RPMI8226 (cell line): ENCODE measurements at places on chromosomes 5 and 9.

GRCh38 chr5:77877516-77878355, 101.6 kb upstream of the TBCA start:
- DNase-seq = no peak

- no peak for DNase-seq
These were observed 241.7 kb downstream of the PIK3R1 start for GRCh38 chr5:68457285-68457684.

GRCh38 chr5:107937651-107938355, 267.1 kb upstream of the EFNA5 start:
- DNase-seq = no peak

DNA sequence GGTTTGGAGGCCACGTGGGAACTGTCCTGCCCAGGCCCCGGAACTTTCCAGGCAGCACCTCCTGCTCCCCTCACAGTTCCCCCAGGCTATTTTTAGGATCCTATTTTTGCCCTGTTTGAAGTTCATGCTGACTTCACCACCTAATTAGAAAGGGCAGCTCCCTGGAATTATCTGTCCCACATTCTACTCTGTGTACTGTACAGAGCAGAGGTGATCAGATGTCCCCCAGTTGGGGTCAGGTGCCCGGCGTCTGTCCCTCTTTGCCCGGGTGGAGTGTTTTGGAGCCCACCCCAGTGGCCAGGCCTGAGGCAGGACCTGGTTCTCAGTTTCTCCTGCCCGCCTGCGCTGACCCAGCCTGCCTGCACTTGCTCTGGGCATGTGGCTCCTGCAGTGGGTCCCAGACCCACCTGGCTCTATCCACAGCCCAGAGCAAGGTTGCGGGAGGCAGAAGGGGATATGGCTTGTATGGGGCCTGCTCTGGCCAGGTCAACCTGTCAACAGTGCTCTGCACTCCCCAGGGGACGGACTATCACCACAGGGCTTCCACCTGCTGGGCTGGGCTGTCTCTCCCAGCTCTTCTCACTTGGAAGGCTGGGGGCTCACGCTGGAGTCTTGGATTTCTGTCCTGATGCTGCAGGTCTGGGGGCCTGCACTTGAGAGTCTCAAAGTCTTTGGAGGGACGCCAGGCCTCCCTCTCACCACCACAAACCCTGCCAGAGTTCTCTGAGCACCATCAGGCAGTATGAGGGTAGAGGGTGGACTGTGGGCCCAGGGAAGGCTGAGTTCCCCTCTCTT, 268.3 kb downstream of the GADD45G start:
- DNase-seq = no peak

DNA sequence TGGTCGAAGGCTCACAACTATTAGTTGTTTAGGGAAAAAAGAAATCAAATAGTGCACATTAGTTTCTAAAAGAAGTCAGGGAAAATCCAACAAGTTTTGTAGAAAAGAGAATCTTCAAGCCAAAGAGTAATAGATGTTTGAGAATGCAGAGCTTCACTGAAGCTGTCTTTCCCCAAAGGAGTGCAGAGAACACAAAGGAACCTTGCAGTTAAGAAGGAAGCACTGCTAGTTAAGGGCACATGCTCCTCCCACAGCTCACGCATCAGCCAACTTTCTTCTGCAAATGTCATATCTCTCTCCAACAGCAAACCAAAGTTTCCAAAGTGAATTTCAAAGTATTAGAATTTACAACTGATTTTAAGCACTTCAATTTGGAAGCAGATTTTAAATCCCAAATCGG, 116.4 kb upstream of the FST start:
- no peak for DNase-seq

DNA sequence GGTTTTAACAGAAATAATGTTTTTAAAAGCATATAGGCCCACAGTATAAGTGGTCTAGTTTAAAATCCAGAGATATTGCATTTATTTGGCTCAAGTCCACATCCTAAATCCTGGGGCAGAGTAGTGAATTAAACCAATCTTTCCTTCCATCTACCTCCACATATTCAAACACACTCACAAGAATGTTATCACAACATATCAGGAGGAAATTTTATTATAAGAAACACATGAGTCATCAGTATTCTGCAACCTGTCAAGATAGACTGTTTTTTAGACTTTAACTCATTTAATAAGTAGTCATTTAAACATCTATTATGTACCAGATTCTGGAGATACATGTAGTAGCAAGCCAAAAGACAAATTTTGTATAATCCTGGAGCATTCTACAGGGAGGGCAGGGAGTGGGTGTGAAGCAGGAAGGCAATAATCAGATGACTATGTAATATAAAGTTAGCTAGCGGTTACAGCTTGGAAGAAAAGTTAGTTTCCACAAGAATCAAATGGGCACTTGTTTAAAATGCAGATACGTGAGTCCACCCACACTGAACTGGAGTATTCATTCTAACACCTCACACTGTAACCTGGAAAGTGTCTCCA, 187.3 kb upstream of the PIK3R1 start:
- no peak for DNase-seq

GRCh38 chr9:121816845-121817450, 165.5 kb downstream of the DAB2IP start:
- no peak for DNase-seq

DNA sequence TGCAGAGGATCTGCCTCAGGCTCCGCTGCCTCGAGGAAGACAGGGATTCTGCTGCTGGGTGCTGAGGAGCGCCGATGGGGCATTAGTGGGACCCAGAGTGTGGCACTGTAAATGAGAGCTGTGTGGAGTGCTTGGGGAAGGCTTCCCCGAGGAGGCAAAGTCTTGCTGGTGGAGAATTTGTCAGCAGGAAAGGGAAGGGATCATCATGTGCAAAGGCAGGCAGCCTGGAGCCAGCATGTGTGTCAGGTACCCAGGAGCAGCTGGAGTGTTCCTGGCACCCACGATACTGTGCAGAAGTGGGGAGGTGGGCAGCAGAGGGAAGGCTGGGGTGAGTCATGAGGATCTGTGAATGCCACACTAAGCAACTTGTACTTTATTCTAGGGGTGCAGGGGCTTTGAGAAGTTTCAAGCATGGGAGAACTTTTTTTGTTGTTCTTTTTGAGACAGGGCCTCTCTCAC, 12.3 kb downstream of the B4GALT7 start:
- no peak for DNase-seq

GRCh38 chr5:187617-188451, 3.5 kb upstream of the LRRC14B start:
- no peak for DNase-seq

DNA sequence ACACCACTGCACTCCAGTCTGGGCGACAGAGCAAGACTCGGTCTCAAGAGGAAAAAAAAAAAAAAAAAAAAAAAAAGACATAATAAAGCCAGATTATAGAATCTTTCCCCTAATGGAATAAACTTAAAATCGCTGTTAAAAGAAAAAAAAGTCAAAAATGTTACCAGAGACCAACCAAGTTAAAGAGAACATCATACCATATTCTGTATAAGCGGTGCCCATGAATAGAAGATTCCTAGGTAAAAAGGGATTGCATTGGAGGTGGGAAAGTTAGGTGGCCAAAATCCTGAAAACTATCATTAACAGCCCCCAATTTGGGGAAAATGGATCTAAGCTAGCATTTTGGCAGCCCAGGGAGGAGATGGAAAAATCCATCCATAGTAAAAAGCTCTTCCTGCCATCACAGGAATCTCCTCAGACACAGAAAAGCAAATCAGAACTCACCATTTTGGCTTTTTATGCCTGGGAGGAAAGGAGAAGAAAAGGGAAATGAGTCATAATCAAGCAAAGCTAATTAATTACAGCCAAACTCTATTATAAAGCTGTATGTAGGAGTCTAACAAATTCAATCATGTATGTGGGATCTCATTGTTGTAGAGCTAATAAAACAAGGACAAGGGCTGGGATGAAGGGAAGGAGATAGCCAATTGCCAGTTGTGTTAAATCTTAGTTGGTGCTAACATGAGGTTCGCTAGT, 363.8 kb downstream of the ARL15 start:
- DNase-seq = no peak

- no peak for DNase-seq
These were observed 35.1 kb downstream of the FAM81B start for GRCh38 chr5:95426227-95426626.

DNA sequence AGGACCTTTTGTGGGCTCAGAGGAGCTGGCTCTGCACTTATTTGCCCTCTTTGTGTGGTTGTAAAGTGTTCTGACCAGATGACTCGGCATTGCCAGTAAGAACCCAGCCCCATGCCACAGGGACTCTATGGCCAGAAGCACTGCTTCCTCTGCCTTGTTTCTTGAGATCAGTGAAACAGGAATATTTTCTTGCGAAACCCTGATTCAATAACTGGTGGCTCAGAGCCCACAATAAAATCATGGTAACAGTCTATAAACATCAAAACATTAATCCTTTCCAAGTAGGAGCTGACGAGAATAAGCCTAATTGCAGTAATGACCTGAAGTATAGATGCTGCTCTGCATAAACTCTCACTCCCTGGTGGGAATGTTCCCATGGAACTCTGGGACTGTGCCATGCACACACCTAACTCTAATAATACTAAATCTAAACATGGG, 344.3 kb downstream of the ZNF608 start:
- DNase-seq = no peak

- DNase-seq = peak; percentile 43
These were observed 5.3 kb downstream of the SLC34A1 start for GRCh38 chr5:177389241-177390169.

- DNase-seq = peak; percentile 16
These were observed 590 bp downstream of the PCDHA6 start for GRCh38 chr5:140828362-140828737.

- no peak for DNase-seq
These were observed 161.3 kb downstream of the NIPBL start for GRCh38 chr5:37037840-37038239.

- no peak for DNase-seq
These were observed 43.3 kb downstream of the PUM3 start for GRCh38 chr9:2800394-2801179.

GRCh38 chr5:175885813-175886212, 14.4 kb downstream of the CPLX2 start:
- DNase-seq = no peak
